ENCODE measurements at places on chromosomes 3 and 15.

- no peak for DNase-seq
Measured at GRCh38 chr3:97975466-97975865, 3.2 kb upstream of the RIOX2 start.

DNA sequence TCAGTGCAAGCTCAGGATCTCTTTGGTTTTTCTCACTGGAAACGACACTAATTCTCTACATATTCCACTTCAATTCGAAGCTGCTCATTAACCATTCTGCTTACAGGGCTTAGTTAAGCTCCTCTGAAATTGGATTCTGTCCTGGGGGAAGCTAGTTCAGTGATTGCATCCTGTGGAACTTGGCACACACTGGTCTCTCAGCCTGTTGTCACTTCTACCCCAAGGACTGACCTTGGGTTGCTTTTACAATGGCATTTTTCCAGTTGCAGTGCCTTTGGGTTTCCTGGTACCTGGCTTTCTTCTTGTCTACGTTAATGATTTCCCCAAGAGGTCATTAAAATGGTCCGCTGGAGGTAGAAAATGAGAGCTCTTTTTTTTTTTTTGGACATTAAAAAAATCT is 33.3 kb upstream of the GABRB3 start:
- no peak for DNase-seq

DNA sequence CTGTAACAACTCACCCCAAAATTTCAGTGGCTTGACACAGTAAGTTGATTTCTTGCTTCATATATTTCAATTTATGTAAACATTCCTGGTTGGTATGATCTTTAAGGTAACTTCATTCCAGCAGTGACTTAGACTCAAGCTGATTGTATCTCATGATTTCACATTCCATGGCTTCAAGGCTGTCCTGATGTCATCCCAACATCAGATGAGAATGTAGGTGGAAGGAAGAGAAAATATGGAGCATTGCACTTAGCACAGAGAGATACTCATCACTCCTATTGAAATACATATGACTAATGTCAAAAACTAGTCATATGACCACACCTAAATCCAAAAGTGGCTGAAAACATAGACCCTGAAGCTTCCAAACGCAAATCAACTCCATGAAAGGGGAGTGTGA is 793.8 kb downstream of the TBL1XR1 start:
- no peak for DNase-seq

DNA sequence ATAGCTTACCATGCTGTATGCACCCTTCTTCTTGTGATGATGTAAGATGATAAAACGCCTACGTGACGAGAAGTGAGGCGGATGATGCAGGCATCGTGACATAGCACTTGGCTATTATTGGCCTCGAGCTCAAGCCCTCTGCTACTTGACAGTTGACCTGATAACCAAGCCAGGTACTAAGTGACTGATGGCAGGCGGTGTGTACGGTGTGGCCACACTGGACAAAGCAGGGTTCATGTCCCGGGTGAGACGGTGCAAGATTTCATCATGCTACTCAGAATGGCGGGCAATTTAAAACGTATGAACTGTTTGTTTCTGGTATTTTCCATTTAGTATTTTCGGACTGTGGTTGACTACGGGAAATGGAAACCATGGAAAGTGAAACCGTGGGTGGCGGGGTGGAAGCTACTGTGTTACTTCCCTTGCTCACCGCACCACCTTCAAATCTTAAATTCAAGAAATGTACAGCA is 57.7 kb downstream of the SLC12A8 start:
- DNase-seq: no peak

- DNase-seq: no peak
Measured at GRCh38 chr3:59267021-59267420, 217.2 kb upstream of the CFAP20DC start.

DNA sequence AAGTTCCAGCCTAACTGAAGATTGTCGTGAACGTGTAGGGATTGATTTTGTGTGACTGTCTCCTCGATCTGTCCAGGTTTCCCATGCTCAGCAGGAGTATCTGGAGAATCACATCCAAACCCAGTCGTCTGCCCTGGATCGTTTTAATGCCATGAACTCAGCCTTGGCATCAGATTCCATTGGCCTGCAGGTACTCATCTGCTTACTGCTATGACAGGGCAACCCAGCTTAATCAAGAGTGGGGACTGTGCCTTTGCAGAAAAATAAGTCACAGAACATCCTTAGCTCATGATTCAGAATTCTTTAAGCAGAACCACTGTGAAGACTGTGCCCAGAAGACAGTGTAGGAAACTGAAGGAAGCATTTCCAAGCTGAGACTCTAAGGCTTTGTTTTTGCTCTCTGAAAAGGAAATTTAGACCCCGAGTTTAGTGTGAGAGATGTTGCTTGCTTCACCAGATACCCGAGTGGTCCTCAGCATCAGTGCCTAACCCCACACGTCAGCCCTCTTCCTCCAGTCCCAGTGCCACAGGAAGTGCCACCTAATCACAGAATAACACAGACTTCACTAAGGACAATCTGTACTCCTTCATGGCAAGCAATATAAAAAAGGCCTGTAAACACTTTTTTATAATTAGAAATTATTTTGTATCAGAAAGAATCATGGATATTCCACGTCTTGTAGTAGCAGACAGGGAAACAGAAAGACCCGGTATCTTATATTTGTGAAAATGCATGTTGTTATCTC is 34.2 kb downstream of the MYZAP start:
- DNase-seq: no peak

GRCh38 chr3:183309276-183309675 is 56.2 kb downstream of the B3GNT5 start:
- DNase-seq: no peak

DNA sequence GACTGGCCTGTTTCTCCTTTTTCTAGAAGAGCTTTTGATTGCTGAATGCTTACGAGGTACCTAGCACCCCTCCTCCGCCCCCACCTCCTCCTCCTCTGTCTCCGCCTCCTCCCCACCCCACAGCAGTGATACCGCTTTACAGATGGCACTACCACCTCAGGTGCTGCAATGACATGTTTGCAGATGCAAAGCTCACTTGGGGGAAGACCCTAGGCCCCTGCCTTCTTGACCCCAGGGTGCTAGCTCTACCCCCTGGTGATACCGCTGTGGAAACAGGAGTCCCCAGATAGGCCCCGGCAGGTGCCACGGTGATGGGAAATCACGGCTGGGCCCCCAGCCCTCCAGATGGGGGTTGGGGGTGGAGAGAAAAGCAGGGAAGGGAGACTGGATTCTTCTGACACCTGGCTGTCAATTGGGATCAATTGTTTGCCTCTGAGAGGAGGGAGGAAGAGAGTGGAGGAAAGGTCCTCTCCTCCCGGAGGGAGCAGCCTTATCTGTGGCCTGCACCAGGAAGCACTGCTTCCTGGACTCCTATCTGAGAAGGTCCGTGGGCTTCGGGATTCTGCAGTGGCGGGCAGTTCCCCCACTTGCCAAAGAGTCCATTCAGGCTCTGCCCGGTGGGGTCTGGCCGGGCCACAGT is 37.6 kb downstream of the DNASE1L3 start:
- no peak for DNase-seq

Data from esophagus squamous epithelium (tissue), 5 donors.